ENCODE measurements at places on chromosomes 16 and 17. TPM values are rescaled to one million over a fixed set of nuclear protein-coding genes. Genes with fewer than 3 reads are reported as not detected.
A peak's percentile ranks its signal among the peaks of the same experiment; 100 is the strongest.

NPIPA3 gene
- total RNA-seq: 0.34 TPM

STX1B gene
- 1.0 TPM for total RNA-seq

PRRT2 gene
- total RNA-seq: 40.6 TPM

DNA sequence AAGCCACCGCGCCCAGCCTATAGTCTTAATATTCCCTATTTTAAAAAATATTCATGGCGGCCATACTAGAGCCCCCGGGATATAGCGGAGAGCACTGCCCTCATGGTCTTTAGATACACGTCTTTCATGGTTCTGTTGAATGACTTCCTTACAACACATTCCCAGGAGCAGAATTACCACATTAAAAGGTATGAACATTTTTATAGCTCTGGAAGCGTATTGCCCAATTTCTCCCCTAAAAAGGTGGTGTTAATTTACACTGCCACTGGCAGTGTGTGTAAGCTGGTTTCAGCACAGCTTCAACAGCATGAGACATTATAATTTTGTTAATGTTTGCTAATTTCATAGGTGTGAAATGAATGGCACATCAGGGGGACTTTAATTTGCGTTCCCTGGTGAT is 19.0 kb downstream of the C17orf100 start:
- no peak for DNase-seq
- no peaks in the 10 kb centered on the region for H3K27me3 ChIP-seq
- H3K4me1 ChIP-seq: peaks cover 3% of the 10 kb centered on the region
- H3K4me3 ChIP-seq: no peak overlapping the region

DNA sequence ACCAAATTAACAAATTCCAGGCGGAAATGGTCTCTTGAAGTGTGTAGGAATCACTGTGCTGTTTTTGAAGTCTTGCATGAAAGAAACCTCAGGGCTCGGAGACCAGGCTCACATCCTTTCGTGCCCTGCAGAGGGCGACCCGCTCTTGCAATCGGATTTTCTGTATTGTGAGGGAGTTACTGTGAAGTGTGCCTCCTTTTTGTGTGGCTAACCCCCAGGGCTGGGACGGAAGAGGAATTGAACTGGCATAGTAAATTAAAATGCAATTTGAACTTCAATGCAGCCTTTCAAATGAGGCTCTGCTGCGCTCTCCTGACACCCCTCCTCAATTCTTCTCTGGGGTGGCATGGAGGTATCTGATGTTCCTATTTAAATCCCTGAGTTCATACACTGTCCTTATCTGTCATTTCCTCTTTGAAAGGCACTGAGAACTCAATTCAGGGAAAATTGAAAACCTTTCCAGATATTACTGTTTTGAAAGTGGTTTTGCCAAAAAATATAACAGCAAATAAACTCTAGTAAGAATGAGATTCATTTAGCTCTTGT is 51.5 kb upstream of the MGAT5B start:
- H3K27ac ChIP-seq: no peak overlapping the region

DNA sequence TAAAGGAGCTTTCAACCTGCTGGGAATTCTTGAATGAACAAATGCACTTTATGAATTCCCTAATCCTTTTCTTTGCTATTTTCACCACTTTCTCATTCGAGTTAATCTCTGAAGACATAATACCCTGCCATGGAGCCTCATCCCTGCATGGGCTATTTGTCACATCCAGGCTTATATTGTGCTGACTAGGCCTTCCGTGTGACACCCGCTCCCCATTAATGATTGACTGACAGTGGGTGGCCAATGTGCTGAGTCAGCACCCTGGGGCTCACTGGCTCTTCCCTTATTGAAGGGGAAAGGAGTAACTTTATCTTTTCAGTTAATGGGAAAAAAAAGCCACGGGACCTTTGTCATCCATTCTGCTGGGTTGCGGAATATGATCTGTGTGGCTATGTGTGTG is 1024.8 kb upstream of the EEF2KMT start:
- no peaks in the 10 kb centered on the region for H3K27me3 ChIP-seq
- H3K27ac ChIP-seq: no peak overlapping the region
- DNase-seq: no peak
- no peak overlapping the region for H3K4me3 ChIP-seq

GRCh38 chr16:71796501-71797097 is 12.0 kb downstream of the AP1G1 start:
- H3K27me3 ChIP-seq: no peaks in the 10 kb centered on the region
- peaks cover 3% of the 10 kb centered on the region for H3K4me1 ChIP-seq
- H3K27ac ChIP-seq: no peak overlapping the region
- DNase-seq: no peak
- H3K4me3 ChIP-seq: no peak overlapping the region
- H3K36me3 ChIP-seq: no peaks in the 10 kb centered on the region

DNA sequence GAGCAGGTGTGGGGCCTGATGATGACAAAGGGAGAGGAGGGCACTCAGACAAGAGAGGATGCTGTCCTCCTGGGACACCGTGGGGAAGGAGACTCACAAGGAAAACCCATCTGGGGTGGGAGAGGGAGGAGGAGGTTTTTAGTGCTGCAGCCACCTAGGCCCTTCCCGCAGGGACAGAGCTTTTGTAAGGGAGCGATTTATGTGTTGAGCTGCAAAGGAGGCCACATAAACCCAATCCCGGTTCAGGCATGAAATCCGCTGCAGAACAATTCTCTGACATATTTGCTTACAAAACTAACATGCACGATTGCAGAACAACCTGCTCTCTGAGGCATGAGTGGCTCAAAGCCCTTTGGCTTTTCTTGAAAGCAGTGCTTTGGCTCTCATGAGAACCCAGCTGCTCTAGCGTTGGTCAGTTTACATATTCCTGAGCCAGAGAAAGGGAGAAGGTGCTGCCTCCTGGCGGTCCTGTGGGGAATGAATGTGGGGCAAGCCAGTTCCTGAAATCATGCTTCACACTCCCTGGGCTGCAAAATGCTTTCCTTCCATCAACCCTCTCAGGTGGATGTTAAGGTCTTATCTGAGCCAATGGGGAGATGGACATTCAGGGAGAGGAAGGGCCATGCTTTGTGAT is 122.4 kb upstream of the NLRP1 start:
- no peaks in the 10 kb centered on the region for H3K27me3 ChIP-seq
- DNase-seq: peak; percentile 43
- H3K4me3 ChIP-seq: no peak overlapping the region
- H3K27ac ChIP-seq: no peak overlapping the region

DNA sequence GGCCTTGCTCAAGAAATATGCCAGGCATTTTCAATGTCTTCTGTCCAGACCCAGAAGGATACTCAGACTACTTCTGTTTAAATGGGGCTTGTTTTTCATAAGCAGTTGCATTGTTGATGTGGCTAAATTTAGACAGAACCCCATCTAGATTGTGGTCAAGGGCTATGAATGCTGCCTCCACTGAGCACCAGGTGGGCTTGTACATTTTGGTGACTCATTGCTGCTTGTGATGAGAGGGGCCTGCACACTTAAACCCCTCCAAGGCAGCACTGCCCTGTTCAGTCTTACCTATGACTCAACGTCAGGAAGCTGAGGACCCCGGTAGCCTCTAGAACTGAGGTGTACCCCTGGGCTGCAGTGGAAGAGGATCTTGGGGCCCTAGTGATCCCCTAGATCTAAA is 144.0 kb downstream of the PRKCA start:
- peaks cover 2% of the 10 kb centered on the region for H3K4me1 ChIP-seq
- DNase-seq: no peak
- no peaks in the 10 kb centered on the region for H3K27me3 ChIP-seq
- H3K4me3 ChIP-seq: no peak overlapping the region
- H3K27ac ChIP-seq: no peak overlapping the region

DNA sequence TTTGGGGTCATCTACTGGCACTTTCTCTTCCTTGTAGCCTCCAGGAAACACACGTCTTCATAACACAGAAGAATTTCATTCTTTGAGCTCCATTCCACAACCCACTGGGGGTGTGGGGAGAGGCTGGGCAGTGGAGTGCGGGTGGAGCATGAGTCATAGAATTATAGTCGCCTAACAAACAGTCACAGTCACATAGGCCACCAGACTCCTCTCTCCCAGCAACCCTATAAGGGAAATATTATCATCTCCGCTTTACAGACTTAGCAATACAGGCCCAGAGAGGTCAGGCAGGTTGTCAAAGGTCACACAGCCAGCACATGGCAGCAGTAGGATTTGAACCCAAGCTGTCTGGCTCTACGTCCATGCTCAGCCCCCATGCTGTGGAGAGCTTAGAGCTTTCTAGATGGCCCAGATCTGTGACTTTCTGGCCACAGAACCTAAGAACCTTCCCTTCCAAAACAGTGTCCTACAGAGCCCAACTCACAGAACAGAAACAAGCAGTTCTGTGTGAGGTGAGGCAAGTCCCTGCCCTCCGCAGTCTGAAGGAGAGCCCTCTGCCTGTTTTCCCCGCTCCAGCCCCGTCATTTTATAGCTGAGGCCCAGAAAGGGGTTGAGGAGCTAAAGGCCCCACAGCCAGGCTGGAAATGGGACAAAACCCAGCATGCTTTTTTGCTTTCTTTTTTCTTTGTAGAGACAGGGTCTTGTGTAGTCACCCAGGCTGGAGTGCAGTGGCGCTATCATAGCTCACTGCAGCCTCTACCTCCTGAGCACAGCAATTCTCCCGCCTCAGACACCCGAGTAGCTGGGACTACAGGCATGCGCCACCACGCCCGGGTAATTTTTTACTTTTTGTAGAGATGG is 10.7 kb upstream of the LITAF start:
- peak; percentile 19 for DNase-seq
- H3K4me1 ChIP-seq: peaks cover 9% of the 10 kb centered on the region
- H3K27ac ChIP-seq: no peak overlapping the region
- no peaks in the 10 kb centered on the region for H3K27me3 ChIP-seq

DNA sequence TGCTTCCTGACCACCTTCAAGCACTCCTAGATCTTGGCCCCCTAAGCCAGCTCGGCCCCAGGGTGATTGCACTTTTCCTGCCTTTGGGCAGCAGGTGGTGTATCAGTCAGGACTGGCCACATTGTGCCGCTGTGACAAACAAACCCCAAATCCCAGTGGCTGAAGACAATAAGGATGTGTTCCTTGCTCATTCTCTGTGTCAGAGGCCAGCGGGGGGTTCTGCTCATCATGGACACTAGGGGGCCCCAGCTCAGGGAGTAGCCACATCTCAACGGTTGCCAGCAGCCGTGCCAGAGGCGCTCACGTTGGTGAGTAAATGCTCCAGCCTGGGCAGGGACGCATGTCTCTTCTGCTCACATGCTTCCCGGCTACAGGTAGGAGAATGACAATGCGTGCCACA is 60.4 kb downstream of the ZDHHC7 start:
- H3K27me3 ChIP-seq: no peaks in the 10 kb centered on the region
- no peak overlapping the region for H3K27ac ChIP-seq
- H3K4me1 ChIP-seq: peaks cover 8% of the 10 kb centered on the region
- DNase-seq: no peak
- no peaks in the 10 kb centered on the region for H3K36me3 ChIP-seq
- no peak overlapping the region for H3K4me3 ChIP-seq

DNA sequence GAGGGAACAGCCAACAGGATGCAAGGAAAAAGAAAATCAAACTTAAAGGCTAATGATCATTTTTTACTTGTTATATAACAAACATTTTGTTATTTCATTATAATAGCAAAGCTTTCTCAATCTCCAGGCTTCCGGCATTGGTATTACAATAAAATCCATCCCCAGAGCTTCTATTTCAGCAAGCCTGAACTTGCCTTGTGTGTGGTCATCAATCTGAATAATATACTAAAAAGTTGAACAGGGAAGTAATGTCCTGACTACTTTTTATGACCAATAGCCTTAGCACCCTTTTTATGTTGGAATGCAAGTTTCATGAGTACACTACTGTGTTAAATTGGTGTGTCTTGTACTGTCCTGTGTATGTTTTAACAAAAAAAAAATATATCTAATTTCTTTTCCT is 27.1 kb upstream of the VWA3A start:
- H3K27ac ChIP-seq: no peak overlapping the region
- DNase-seq: no peak
- peaks cover 7% of the 10 kb centered on the region for H3K4me1 ChIP-seq
- H3K27me3 ChIP-seq: no peaks in the 10 kb centered on the region

DNA sequence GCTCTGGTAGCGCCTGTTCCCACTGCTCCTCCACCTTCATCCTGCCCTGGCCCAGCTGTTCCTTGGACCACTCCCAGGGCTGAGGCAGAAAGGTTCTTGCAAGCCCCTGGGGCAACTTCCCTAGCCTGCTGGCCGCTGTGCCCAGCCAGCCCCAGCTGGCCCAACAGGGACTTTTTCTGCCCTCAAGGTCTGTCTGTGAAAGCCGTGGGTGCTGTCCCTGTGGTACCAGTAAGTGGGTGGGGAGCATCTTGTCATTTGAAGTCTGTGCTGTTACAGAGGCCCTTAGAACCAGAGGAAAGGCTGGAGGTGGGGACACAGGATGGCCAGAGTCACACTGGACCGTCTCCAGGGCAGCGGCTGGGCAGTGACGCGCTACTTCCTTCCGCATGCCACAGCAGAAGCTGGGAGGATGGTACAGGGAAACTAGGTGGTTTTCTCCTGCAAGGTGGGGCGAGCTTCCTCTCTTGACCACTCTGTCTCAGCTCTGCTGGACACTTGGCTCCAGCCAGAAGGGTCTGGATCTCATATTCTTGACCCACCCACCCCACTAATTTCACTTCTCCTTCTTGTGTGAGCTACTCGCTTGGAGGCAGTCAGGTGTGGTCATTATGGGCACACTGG is 87.8 kb downstream of the PLCG2 start:
- no peaks in the 10 kb centered on the region for H3K36me3 ChIP-seq
- no peak overlapping the region for H3K4me3 ChIP-seq
- no peaks in the 10 kb centered on the region for H3K4me1 ChIP-seq
- DNase-seq: peak; percentile 23
- no peak overlapping the region for H3K27ac ChIP-seq
- no peaks in the 10 kb centered on the region for H3K27me3 ChIP-seq

SPAG5 gene
- total RNA-seq: 4.7 TPM

DNA sequence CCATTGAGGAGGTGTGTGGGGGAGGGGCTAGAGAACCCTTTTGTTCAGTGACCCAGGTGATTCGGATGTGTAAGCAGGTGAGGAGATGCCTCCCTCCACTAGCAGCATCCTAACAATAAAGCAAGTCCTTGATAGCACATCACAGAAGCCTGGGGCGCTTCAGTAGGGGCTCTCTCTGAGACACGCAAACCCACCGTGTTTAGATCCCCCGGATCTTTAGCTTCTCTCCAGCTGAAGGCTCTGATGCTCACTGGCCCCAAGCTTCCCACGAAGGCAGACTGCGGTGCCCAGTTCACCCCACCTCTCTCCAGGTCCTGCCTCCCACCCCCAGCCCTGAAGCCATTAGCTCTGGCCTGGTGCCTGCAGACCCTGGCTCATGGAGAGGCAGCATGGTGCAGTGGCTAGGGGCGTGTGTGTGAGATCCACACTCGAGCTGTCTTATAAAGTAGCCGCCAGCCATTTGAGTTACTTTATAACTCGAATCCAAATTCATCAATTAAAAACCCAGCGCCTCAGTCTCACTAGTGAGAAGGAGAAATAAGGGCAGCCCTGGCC is 204.7 kb upstream of the TNRC6C start:
- DNase-seq: no peak
- no peaks in the 10 kb centered on the region for H3K4me1 ChIP-seq
- H3K27me3 ChIP-seq: no peaks in the 10 kb centered on the region

HCRT gene
- total RNA-seq: not detected

HAGH gene
- total RNA-seq: 28.3 TPM

MED13 gene
- total RNA-seq: 67.9 TPM

TOX3 gene
- 2.0 TPM for total RNA-seq

All from ovary (tissue), 10 donors.